Urothelium cell line (cell line): ENCODE measurements at places on chromosomes 5 and 9.

DNA sequence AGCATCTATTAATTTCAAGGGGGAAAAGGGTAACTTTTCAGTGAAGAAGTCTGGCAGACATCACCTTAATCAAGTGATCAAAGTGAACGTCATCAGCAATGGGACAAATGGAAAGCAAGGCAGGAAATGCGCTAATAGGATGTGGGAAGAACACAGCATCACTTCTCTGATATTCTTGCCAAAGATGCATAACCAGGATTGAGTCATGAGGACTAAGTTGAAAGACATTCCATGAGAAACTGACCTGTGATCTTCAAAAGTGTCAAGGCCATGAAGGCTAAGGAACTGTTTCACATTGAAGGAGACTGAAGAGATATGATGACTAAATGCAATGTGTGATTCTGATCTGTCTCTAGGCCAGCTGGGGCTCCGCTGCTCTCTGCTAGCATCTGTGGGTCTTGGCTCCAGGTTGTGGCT lies 92.9 kb downstream of the NDFIP1 start:
- peak; percentile 45 for DNase-seq

DNA sequence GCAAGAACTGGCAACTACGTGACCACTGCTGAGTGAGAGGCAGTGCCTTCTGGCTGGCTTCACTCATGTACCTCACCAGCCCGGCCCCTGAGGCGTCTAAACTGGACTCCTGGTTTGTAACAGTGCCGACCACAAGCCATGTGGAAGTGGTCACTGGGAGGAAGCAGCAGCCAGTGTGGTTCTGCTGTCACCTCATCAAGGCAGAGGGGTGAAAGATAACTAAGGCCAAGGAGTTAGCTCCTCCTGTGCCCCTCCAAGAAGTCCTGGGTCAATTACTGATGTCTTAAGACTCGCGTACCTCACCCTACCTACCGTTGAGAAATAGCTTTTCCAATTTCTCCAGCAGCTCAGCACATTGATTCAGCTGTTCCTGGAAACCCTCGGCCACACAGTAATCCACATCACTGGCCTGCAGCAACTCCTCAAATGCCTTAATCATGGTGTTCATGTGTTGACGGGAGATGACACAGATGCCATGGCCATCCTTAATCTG lies 142.9 kb downstream of the CDK5RAP2 start:
- no peak for DNase-seq

DNA sequence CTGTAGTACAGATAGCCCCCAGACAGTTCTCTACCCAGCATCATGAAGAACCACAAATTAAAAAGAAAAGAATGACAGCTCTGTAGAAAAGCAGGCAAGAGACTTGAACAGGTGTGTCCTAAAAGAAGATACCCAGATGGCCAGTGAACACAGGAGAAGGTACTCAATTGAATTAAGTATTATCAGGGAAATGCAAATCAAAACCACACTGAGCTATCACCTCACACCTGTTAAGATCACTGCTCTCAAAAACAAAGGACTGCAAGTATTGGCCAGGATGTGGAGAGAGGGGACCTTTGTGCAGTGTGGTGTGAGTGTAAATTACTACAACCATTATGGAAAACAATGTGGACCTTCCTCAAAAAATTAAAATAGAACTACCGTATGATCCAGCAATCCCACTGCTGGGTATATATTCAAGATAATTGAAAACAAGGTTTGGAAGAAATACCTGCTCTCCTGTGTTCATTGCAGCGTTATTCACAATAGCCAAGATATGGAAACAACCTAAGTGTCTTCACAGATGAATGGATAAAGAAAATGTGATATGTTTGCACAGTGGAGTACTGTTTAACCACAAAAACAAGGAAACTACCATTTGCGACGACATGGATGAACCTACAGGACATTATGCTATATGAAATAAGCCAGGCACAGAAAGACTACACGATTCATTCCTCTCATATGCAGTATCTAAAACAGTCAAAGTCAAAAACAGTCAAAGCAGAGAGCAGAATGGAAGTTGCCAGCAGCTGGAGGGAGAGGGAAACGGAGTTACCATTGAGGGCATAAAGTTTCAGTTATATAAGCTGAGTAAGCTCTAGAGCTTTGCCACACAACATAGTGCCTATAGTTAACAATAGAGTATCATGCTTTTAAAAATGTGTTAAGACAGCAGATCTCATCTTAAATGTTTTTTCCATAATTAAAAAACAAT lies 102.6 kb downstream of the WNK2 start:
- DNase-seq, result no peak

GRCh38 chr9:71582347-71582746 lies 186.0 kb downstream of the CEMIP2 start:
- no peak for DNase-seq
